ENCODE measurements at places on chromosomes 5 and 9.
A peak's percentile ranks its signal among the peaks of the same experiment; 100 is the strongest.

DNA sequence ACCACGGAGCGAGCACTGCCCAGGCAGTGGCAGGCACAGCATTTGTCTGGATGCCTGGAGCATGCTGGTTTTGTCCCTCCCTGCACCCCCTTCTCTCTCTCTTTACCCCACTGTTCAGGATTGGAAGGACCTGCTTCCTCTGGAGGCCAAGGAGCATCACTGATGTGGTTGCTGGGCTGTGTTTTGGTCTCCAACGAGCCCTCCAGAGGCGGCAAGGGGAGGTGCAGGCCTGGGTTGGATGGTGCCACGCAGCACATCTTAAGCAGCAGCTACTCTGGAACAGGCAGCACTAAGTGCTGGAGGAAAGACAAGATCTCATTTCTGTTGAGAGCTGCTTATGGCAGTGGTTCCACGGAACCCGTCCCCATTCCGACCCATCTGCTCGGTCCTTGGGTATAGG is 139.6 kb downstream of the CMYA5 start:
- DNase-seq = no peak

DNA sequence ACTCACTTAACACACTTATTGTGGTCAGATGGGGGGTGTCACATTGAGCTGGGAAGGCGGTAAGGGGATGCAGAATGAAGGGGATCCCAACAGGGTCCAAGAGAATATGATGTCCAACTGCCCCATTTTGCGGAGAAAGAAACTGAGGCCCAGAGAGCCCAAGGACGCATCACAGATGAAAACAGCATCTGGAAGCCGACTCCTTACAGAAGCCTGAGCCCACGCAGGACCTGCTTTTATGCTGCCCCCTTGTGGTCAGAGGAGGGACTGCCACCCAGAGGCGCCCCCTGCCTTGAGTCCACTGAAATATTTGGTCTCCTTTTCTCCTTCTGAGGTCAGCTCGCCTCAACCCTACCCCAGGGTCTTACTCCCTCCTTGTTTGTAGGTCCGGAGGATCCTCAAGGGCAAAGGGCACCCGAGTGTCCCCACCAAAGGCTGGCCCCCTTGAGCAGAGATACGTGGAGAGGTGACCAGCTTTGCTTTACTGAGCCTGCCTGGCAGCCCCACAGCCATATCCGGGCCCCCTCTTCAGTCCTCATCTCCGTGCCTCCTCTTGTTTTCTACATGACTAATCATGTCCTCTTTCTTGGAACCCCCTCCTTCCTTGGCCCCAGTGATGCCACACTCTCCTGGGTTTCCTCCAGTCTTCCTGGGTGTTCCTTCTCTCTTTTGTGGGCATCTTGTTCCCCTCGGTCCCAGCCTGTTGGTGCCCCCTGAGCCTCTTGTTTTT is 30.0 kb upstream of the TTLL11 start:
- DNase-seq = peak; percentile 35

GRCh38 chr5:31948006-31948405 is 226.1 kb downstream of the GOLPH3 start:
- no peak for DNase-seq

DNA sequence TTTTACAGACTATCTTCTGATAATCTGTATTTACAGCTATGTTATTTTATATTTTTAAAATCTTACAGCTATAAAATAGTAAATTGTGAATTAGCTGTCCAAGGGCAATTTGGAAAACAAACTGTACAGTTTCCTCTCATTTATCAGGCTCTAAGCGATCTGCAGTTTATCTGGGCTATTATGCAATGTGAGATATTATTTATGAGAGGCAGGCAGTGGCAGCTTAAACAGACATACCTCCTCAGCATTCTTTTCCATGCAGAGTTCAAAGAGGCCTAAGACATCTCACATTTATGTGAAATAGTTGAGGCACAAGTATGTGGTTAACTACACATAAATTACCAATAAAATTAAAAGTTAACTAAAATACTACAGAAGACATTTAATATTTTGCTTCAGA is 10.2 kb downstream of the NIPSNAP3B start:
- DNase-seq = peak; percentile 35

DNA sequence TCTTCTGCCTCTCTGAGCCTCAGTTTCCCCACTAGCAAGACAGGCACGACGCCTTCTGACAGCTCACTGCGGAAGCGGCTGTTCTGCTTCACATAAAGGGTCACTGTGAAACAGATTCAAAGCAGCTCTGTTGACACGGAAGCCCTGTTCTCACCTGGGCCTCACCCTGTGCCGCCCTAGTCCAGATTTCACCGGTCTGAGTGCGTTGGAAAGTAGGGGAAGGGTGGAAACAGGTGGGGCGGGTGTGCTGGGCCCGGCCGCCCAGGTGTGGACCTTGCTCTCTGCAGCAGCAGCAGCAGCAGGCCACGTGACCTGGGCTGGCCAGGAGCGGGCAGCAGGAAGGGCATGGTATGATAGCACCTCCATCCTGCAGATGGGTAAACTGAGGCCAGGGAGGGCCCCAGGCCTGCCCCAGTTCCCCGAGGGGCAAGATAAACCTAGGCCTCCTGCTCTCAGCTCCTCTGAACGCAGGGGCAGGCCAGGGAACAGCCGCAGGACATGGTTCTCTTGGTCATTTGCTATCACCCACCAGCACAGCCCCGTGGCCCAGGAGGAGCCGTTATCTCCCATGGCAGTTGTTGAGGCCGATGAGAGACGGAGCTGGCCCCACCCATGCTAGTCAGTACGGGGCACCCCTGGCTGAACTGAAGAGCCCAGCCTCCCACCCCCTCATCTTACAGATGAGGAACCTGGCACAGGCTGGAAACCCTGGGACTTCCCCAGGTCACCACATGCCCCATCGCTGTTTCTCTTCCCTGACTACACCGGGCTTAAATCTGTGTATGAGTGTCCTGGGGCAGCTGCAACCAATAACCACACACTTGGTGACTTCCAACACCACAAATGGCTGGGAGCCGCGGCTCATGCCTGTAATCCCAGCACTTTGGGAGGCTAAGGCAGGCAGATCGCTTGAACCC is 12.1 kb downstream of the PTGES2 start:
- peak; percentile 11 for DNase-seq

DNA sequence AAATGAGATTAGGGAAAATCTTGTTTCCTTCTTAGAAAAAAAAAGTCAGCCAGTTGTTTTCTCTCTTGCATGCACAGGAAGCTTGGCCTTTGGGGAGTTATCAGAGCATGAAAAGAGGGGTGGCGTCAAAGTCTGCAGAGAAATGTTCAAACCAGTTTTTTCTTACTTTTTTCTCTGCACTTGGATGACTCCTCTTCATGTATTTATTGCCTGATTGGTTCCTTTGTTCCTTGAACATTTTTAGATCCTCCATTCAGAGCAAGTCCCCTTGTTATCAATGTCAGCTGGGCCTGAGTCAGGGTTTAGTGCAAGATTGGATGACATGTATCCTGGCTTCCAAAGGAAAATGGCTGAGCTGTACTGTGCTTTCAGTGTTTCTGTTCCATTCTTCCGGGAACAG is 392.6 kb upstream of the BRINP1 start:
- DNase-seq = no peak

GRCh38 chr9:33106372-33106771 is 29.9 kb upstream of the SMU1 start:
- no peak for DNase-seq

GRCh38 chr9:121390372-121390771 is 20.3 kb upstream of the STOM start:
- no peak for DNase-seq

DNA sequence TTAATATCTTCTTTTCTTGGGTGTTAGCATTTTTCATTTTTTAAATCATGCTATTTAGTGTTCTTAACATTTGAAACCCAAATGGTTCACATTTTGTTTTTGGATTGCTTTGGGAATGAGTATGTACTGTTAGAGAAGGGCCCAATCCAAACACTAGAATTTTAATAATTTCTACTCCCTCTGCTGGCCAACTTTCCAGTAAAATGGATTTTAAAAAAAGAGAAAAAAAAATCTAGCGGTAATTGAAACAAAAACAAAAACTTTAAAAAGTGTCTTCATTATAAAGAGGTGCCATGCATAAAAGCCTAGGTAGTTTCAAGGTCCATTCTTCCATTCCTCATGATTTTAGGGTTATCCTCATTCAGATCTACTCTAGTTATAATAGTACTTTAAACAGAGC is 32.1 kb upstream of the RICTOR start:
- DNase-seq = no peak

DNA sequence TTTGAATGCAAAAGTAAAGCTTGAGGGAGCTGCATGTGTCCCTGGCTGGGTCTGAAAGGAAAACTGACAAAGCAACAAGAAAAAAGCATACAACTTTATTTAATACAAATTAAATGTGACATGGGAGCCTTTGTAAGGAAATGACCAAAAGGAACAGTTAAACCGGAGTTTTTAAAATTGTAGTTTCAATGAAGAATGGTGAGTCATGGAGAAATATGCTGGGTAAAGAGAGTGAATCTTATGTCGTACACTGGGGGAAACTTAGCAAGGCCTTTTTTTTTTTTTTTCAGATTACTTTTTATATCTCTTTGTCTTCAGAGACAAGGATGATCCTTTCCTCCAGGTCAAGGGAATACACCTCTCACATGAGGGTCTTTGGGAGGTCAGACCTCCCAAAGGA is 50.1 kb upstream of the FBXL17 start:
- no peak for DNase-seq

DNA sequence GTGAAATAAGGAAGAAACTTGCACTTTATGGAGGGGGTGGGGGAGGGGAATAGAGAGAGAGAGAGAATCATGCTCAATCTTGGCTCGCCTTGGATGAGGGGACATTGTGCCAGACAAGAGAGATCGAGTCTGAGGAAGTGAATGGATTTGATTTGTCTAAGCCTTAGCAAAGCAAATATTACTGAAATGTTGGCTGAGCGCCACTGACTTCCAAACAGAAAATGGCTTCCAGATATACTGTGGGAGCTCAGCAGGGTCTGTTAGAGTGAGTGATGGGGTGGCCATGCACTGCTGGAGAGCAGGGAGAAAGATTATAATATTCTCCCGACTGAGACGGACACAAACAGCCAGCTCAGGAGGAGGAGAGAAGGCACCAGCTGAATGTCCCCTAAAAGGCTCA is 34.5 kb downstream of the BRINP1 start:
- no peak for DNase-seq

- DNase-seq = no peak
Measured at GRCh38 chr9:7592321-7593316, 207.0 kb downstream of the DMAC1 start.
